ENCODE measurements at places on chromosomes 11 and 22.

DNA sequence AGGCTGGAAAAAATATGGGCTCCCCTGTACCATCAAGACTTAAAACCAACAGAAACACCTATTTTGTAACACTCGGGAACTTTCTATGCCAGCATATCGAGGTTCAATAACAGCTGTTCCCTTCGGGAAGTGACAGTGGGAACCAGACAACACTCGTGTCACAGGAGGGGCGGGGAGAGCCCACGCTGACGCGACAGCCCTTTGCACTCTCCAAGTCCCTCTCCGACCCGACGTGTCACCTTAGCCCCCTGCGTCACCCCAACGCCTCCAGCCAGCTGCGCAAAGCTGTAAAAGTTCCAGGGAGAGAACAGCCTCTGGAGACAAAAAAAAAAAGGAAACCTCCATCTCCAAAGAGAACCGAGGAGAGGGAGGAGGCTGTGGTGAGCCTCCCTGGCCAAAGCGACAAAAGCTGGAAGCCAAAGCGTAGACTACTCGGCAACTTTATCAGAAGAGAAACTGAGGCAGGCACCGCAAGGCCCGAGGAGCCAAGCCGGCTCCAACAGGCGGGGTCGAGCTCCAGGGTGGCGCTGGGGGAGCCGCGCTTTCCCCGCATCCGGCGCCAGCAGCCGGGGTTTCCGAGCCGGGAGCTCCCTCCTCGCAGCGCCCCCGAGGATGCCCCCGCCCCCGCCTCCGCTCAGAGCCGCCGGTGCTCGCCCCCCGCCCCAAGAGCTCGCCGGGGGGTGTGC is 751 bp downstream of the ARFGAP3 start:
- peak; percentile 62 for DNase-seq
- no peaks in the 10 kb centered on the region for H3K36me3 ChIP-seq
- H3K4me3 ChIP-seq = peak overlapping the region; percentile 92
- peak overlapping the region; percentile 98 for H3K27ac ChIP-seq
- H3K4me1 ChIP-seq = peaks cover 37% of the 10 kb centered on the region

DNA sequence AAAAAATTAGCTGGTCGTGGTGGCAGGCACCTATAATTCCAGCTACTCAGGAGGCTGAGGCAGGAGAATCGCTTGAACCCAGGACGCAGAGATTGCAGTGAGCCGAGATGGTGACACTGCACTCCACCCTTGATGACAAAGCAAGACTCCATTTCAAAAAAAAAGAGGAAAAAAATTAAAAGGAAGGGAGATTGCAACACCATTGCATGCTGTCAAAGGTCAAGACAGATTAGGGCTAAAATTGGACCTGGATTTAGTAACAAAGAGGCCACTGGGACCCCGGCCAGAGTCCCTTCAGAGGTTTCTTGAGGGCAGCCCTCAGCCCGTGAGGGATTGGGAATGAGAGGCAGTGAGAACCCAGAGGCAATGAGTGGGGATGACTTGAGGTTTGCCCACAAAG is 8.2 kb upstream of the MAFF start:
- no peak overlapping the region for H3K4me3 ChIP-seq
- H3K4me1 ChIP-seq = peaks cover 13% of the 10 kb centered on the region
- H3K27me3 ChIP-seq = no peaks in the 10 kb centered on the region
- H3K36me3 ChIP-seq = no peaks in the 10 kb centered on the region
- no peak overlapping the region for H3K27ac ChIP-seq
- DNase-seq = peak; percentile 46

DNA sequence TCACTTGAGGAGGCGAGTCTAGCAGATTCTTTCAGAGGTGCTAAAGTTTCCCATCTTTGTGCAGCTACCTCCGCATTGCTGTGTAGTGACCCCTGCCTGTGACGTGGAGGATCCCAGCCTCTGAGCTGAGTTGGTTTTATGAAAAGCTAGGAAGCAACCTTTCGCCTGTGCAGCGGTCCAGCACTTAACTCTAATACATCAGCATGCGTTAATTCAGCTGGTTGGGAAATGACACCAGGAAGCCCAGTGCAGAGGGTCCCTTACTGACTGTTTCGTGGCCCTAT is 8.9 kb upstream of the SAMM50 start:
- H3K27me3 ChIP-seq = peaks cover 32% of the 10 kb centered on the region
- H3K36me3 ChIP-seq = no peaks in the 10 kb centered on the region
- H3K4me3 ChIP-seq = no peak overlapping the region

GRCh38 chr11:66081505-66081904 is 11.4 kb downstream of the PACS1 start:
- H3K36me3 ChIP-seq = peaks cover 4% of the 10 kb centered on the region
- no peak overlapping the region for H3K4me3 ChIP-seq
- H3K4me1 ChIP-seq = peaks cover 74% of the 10 kb centered on the region
- H3K27me3 ChIP-seq = no peaks in the 10 kb centered on the region

- no peaks in the 10 kb centered on the region for H3K36me3 ChIP-seq
- peak overlapping the region; percentile 47 for H3K4me3 ChIP-seq
- H3K27ac ChIP-seq = peak overlapping the region; percentile 29
- DNase-seq = peak; percentile 36
- peaks cover 19% of the 10 kb centered on the region for H3K4me1 ChIP-seq
These were observed 82.7 kb downstream of the GGT1 start for GRCh38 chr22:24685531-24686190.

DNA sequence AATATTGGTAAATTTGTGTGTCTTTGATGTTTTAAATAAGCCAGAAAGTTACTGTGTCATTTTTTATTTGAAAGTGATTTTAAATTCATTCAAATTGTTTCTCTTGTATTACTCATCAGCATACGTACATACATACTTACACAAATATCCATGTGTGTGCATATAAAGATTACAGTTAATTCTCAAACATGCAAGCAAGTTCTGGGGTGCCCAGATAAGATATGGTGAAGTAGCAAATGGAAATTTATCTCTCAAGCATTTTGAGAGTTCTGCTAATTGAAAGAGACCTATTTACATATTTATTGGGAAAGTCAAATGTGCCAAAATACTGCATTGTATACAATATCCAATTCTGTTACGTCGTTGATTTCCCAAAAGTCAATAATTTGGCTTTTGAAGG is 1024.0 kb upstream of the CNTN5 start:
- no peak for DNase-seq
- no peaks in the 10 kb centered on the region for H3K27me3 ChIP-seq
- no peak overlapping the region for H3K4me3 ChIP-seq
- H3K4me1 ChIP-seq = no peaks in the 10 kb centered on the region

GRCh38 chr11:66815646-66816045 is 27.6 kb upstream of the RCE1 start:
- no peak overlapping the region for H3K27ac ChIP-seq
- no peak for DNase-seq
- no peaks in the 10 kb centered on the region for H3K36me3 ChIP-seq
- no peak overlapping the region for H3K4me3 ChIP-seq
- no peaks in the 10 kb centered on the region for H3K27me3 ChIP-seq
- no peaks in the 10 kb centered on the region for H3K4me1 ChIP-seq

GRCh38 chr11:46361283-46362155 is 14.3 kb downstream of the DGKZ start:
- peak overlapping the region; percentile 67 for H3K4me3 ChIP-seq
- H3K4me1 ChIP-seq = peaks cover 85% of the 10 kb centered on the region
- peak overlapping the region; percentile 94 for H3K27ac ChIP-seq

- DNase-seq = no peak
- no peak overlapping the region for H3K4me3 ChIP-seq
- no peaks in the 10 kb centered on the region for H3K27me3 ChIP-seq
- H3K36me3 ChIP-seq = no peaks in the 10 kb centered on the region
These were observed 6.1 kb upstream of the RNASEH2C start for GRCh38 chr11:65726660-65727059.

GRCh38 chr11:117172724-117173421 is 5.7 kb upstream of the SIDT2 start:
- H3K27ac ChIP-seq = peak overlapping the region; percentile 50
- no peak overlapping the region for H3K4me3 ChIP-seq
- H3K36me3 ChIP-seq = peaks cover 28% of the 10 kb centered on the region
- H3K27me3 ChIP-seq = no peaks in the 10 kb centered on the region
- DNase-seq = no peak

DNA sequence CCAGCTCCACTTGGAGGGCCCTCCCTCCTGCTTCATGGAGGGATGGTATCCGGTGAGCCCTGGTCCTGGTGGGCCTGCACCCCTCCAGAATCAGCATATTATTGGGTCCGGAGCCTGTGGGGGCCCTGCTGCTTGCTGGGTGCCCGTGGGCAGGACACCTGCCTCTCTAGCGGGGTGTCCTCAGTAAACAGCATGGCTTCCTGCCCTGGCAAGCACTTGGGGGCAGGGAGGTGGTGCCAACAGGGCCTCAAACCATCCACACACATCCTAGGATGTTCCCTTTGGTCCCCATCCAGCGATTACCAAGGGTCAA is 108.3 kb downstream of the CTTN start:
- DNase-seq = peak; percentile 2
- H3K4me1 ChIP-seq = peaks cover 3% of the 10 kb centered on the region
- no peak overlapping the region for H3K4me3 ChIP-seq
- H3K36me3 ChIP-seq = no peaks in the 10 kb centered on the region

GRCh38 chr11:3111919-3112690 is 53.0 kb downstream of the OSBPL5 start:
- DNase-seq = no peak
- H3K27ac ChIP-seq = no peak overlapping the region
- no peaks in the 10 kb centered on the region for H3K4me1 ChIP-seq
- H3K36me3 ChIP-seq = peaks cover 48% of the 10 kb centered on the region

DNA sequence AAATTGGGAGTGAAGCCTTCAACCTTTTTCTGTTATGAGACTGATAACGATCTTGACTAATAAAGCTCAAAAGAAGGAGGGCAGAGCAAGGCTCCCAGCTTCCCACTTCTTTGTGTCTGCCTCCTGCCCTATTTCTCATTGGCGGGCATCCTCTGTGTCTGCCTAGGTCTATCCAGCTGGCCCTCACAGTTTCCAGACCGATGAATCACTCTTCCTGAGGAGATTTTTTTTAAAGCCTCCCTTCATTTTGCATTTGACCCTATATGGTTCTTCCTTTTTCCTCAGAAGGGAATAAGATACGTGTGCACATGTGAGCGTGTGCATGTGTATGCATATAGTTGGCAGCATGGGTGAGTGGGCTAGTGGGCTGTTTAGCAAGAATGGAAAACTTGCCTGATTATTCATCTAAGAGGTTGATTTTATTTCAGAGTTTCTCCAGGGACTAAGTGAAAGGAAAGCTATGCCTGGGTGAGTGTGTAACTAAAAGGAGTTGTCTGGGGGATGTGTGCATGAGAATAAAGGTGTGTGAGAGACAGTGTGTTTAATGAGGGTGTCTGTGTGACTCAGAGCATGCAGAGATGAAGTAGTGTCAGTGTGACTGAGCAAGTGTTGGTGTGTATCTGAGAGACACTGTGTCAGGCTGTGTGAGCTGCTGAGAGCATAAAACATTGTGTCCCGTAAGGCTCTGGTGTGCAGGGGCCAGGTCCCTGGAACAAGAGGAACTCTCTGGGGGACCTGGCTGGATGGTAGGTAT is 12.2 kb downstream of the PHLDB1 start:
- H3K4me1 ChIP-seq = peaks cover 99% of the 10 kb centered on the region
- peak overlapping the region; percentile 72 for H3K4me3 ChIP-seq
- no peak for DNase-seq

GRCh38 chr11:119693253-119693815 is 35.7 kb downstream of the NECTIN1 start:
- peaks cover 27% of the 10 kb centered on the region for H3K4me1 ChIP-seq
- H3K27me3 ChIP-seq = no peaks in the 10 kb centered on the region
- no peak overlapping the region for H3K27ac ChIP-seq
- no peaks in the 10 kb centered on the region for H3K36me3 ChIP-seq
- no peak for DNase-seq

GRCh38 chr22:29214232-29214631 is 8.5 kb downstream of the EMID1 start:
- H3K27ac ChIP-seq = no peak overlapping the region
- H3K4me3 ChIP-seq = no peak overlapping the region
- H3K27me3 ChIP-seq = no peaks in the 10 kb centered on the region
- no peak for DNase-seq
- no peaks in the 10 kb centered on the region for H3K36me3 ChIP-seq

GRCh38 chr11:123047266-123047946 is 14.5 kb downstream of the HSPA8 start:
- DNase-seq = no peak
- no peaks in the 10 kb centered on the region for H3K27me3 ChIP-seq
- H3K4me3 ChIP-seq = no peak overlapping the region

DNA sequence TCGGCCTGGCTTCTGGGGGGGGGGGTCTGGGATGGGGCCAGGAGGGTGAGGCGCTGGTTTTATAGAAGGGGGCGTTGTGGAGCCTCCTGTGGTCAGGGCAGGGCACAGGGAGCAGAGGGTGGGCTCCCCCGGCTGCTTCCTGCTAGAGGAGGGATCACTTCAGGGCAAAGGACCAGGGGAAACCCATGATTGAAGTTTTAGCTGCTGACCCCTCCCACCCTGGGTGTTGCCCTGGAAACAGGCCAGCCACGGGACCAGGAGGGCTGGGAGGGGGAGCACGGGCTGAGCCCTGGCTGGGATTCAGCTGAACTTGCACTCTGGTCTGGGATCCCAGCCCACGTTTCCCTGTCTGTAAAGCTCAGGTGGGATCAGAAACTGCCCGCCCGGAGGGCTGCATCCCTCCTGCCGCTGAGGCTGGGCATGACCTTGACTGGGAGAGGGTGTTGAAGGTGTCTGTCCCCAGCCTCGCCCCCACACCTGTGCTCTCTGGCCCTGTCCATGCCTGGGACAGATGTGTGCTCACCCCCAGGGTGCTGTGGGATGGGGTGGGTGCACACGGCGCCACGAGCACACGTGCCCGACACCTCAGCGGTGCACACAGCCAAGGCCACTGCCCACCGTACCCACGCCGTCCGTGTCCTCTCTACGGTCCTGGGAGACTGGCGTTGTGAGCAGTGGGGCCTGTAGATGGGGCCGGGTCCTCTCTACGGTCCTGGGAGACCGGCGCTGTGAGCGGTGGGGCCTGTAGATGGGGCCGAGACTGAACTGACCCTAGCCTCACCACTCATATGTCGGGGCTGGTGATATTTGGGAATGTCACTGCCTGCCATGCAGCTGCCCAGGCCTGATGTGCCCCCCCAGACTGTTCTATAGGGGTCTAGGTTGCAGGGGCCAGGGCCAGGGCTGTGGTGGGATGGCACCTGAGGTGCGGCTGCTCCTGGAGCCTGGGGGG is 2.3 kb downstream of the TSPAN4 start:
- peak overlapping the region; percentile 97 for H3K4me3 ChIP-seq
- peaks cover 9% of the 10 kb centered on the region for H3K36me3 ChIP-seq
- peak overlapping the region; percentile 97 for H3K27ac ChIP-seq
- DNase-seq = peak; percentile 92
- no peaks in the 10 kb centered on the region for H3K27me3 ChIP-seq
- peaks cover 94% of the 10 kb centered on the region for H3K4me1 ChIP-seq

DNA sequence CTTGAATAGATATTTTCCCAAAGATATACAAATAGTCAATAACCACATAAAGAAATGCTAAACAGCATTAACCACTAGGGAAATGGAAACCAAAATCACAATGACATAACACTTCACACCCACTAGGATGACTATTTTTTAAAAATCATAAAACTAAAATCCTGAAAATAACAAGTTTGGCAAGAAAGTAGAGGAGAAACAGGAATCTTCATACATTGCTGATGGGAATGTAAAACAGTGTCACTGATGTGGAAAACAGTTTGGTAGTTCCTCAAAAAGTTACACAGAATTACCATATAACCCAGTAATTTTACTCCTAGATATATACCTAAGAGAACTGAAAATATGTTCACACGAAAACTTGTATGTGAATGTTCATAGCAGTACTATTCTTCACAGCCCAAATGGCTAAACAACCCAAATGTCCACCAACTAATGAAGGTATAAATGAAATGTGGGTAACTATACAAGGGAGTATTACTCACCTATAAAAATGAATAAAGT is 12.5 kb downstream of the PICALM start:
- DNase-seq = no peak
- H3K4me1 ChIP-seq = peaks cover 90% of the 10 kb centered on the region
- no peaks in the 10 kb centered on the region for H3K27me3 ChIP-seq

- no peak for DNase-seq
- no peaks in the 10 kb centered on the region for H3K27me3 ChIP-seq
- H3K4me1 ChIP-seq = peaks cover 25% of the 10 kb centered on the region
- H3K36me3 ChIP-seq = no peaks in the 10 kb centered on the region
- no peak overlapping the region for H3K4me3 ChIP-seq
These were observed 87.0 kb downstream of the PIWIL4 start for GRCh38 chr11:94654201-94654600.

Measured in left ventricle myocardium inferior (tissue), 1 donor.